Thyroid gland (tissue), 4 donors: ENCODE measurements at places on chromosomes 7 and 10. TPM values are rescaled to one million over a fixed set of nuclear protein-coding genes. Genes with fewer than 3 reads are reported as not detected.

CTAGE8 gene
- 1.3 TPM for total RNA-seq

OPN4 gene
- total RNA-seq = not detected

CYP2W1 gene
- not detected for total RNA-seq

NOD1 gene
- total RNA-seq = 50.4 TPM

SPDYE11 gene
- not detected for total RNA-seq

CHST12 gene
- 15.3 TPM for total RNA-seq

FBXL13 gene
- total RNA-seq = 4.2 TPM

BCL7B gene
- 67.1 TPM for total RNA-seq

LIPJ gene
- total RNA-seq = 2.3 TPM

GOLGA7B gene
- 0.81 TPM for total RNA-seq

CYP2C19 gene
- total RNA-seq = not detected

NKX1-2 gene
- not detected for total RNA-seq

EDRF1 gene
- 30.0 TPM for total RNA-seq

PLXNA4 gene
- total RNA-seq = 8.3 TPM

CRPPA gene
- total RNA-seq = 1.5 TPM

ANKRD30A gene
- total RNA-seq = not detected

CPN1 gene
- not detected for total RNA-seq

CTAGE15 gene
- total RNA-seq = 1.0 TPM

PCBD1 gene
- 39.4 TPM for total RNA-seq

NKX2-3 gene
- total RNA-seq = not detected

MMP21 gene
- not detected for total RNA-seq

VAX1 gene
- not detected for total RNA-seq

MORN4 gene
- total RNA-seq = 4.6 TPM

PRSS37 gene
- total RNA-seq = not detected

ANXA11 gene
- total RNA-seq = 89.6 TPM

GNGT1 gene
- total RNA-seq = not detected

COL1A2 gene
- total RNA-seq = 71.2 TPM

CALHM3 gene
- not detected for total RNA-seq

PHKG1 gene
- total RNA-seq = 3.5 TPM

PAXIP1 gene
- 13.6 TPM for total RNA-seq

ITGB8 gene
- 19.0 TPM for total RNA-seq

TFEC gene
- 1.4 TPM for total RNA-seq

EIF5AL1 gene
- total RNA-seq = not detected

C7orf57 gene
- not detected for total RNA-seq

SRGN gene
- total RNA-seq = 49.8 TPM

ANKRD22 gene
- total RNA-seq = not detected

TAS2R5 gene
- 3.8 TPM for total RNA-seq

SHH gene
- total RNA-seq = not detected

ADIRF gene
- total RNA-seq = 105 TPM

MNX1 gene
- total RNA-seq = not detected

CAV2 gene
- total RNA-seq = 331 TPM

RBP3 gene
- total RNA-seq = not detected

PAPOLB gene
- total RNA-seq = 0.22 TPM

CPA2 gene
- not detected for total RNA-seq

ARHGEF5 gene
- total RNA-seq = 104 TPM

FAM25G gene
- total RNA-seq = not detected

OLAH gene
- total RNA-seq = 4.8 TPM
